ENCODE measurements at places on chromosomes 6 and 20. TPM values are rescaled to one million over a fixed set of nuclear protein-coding genes. Genes with fewer than 3 reads are reported as not detected.

The NANP gene
- total RNA-seq, result 6.5 TPM

The DNMT3B gene
- 1.5 TPM for total RNA-seq

The ZNF165 gene
- not detected for total RNA-seq

DNA sequence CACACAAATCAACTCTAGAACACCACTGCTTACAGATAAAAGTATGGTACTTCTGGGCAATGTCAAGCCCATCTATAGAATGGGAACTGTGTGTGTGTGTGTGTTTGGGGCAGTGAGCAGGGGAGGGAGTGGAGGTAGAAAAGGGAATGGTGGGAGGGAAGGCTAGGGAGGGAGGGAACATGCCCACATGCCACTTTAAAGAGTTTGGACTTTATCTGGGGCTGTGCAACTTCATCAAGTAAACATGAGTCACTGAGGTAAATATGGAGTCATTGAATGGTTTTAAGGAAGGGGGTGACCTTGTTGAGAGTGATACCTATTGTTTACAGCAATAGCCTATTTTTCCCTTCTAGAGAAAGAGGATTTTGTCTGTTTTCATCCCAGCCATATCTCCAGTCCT, 22.5 kb upstream of the RNGTT start:
- no peak for DNase-seq

DNA sequence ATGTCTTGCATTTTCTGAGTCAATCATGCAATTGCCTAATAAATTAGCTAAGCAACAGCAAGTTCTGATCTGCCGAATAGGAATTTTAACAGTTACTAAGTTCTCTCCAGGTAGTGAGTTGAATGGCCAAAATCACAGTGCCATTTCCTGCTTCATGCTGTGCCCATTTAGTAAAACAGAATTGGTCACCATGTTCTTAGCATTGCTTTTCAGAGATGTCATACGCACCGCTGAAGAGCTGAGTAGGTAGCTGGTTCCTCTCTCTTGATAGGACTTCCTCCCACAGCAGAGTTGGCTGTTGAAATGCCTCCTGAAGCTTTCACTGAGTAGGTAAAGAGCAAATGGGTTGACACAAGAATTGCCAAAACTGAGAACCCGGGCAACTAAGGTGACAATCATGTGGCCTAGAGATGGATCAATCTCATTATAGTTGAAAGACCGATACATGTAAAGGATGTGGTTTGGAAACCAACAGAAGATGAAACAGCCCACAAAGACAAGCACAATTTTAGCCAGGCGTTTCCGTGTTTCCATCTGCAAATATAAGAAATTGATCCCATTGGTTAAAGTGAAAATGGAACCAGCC, 57.1 kb upstream of the GJE1 start:
- no peak for DNase-seq

DNA sequence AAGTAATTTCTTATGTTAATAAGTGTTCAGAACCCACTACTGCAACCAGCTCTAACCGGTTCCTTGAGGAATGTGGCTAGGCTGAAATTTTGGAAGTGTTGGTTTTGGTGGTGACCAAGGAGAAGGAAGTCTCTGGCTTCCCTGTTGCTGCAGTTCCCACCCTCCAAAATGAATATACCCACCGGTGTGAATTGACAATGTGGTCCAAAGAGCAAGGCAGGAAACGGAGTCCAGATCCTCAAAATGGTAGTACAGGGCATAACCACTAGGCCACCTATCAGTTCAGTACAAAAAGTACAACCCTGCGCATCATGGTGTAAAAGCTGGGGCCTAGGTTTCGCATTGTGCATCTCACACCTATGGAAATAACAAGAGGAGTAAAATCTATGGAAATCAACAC, 2.8 kb downstream of the ADNP start:
- DNase-seq, result no peak

DNA sequence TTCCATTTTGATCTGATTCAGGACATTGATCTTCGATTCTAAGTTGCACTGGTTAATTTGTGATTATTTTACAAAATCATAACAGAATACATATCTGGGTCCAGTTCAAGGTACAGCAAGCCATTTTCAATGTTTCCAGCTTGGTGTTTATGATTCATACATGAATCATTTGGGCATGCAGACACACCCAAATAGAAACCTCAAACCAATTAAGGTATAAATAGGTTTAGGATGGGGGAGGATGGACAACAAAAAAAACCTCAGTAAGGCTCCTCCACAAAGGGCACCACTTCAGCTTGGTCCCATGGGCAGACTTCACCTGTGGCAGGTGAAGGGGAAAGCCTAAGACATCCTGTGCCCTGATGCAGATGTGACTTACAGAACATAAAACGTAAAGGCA, 192.7 kb downstream of the KHDC1L start:
- peak; percentile 50 for DNase-seq

GRCh38 chr20:35034145-35034544, 58.5 kb downstream of the TRPC4AP start:
- DNase-seq, result no peak

DNA sequence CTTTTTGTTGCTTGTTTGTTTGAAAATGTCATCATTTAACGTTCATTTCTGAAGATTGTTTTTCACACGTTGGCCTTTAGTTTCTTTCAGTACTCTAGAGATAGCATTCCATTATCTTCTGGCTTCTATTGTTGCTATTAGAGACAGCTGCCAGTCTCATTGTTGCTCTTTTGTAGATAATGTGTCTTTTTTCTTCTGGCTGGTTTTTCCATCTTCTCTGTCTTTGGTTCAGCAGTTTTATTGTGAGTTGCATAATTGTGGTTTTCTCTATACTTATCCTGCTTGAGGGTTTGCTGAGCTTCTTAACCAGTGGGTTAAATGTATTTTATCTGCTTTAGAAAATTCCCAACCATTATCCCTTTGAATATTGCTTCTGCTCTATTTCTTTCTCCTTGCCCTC, 23.2 kb upstream of the AIG1 start:
- DNase-seq, result no peak

DNA sequence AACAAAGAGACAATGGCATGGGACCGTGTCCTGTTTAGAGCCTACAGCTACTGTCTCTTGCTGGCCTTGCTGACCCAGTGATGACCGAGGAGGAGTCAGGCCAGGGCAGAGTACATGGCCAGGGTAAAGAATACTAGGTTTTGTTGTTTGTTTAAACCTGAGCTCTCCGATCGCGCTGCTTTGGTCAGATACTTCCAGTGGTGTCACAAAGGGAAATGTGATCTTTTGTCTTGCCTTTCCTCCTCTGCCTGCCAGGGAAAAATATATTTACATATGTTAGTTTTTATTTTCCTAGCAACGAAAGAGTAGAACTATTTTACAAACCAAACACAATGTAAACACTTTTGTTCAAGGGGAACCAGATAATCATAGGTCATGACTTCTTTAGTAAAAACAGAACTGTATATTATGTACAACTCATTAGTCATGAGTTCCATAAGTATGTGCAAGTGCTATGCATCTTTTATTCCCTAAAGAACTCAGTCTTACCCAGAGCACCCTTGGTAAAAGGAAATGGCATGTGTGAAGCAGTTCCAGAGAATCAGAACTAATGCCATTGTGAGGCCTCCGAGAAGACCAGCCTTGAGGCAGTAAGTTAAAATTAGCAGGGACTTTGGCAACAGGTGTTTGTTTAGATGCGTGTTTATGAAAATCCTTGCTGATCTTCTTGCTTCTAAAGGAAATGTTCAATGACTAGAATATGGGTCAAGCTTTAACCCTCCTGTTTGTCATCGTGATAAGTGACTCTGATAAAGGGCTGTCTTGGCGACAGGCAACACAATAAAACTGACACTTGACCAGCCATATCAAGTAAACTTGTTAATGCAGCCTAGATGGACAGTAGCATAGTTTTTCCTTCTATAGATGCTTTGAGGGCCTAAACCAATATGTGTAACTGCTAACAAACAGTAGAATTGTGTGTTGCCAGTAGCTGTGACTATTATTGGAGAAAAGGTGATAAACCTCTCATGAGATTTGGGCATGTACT, 204.6 kb downstream of the NKAIN2 start:
- DNase-seq, result no peak
